ENCODE measurements at places on chromosomes 6 and 20.

- no peak for DNase-seq
These were observed 118.0 kb upstream of the MAN1A1 start for GRCh38 chr6:119467488-119468081.

GRCh38 chr6:166927935-166928643, 28.3 kb downstream of the RNASET2 start:
- no peak for DNase-seq

DNA sequence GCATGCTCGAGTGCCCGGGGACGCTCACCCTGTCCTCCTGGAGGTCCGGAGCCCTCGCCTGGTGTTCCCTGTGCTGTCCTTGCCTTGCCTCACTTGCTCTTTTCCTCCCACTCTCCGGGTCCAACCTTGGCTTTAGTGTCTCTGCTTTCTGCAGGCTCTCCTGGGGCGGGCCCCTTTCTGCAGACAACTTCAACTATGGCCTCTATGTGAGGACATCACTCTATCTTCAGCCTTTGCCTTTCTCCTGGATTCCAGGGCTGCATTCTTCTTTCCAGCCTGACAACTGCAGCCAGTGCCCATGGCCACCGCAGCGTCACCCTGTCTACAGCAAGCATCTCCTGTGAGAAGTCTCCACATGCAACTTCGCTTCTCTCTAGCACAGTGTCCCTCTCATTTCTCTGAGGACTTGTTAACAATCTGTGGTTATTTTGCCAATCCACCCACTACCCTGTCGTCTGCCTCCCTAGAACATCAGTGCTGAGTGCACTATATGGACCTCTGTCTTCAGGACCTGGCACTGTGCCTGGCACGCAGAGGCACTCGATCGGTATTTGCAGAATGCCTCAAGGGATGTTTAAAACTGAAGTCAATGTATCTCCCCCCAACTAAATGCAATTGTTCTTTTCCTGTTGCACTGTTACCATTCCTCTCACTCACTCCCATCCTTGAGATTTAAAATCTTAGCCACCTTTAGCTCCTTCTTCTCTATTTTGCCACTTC, 35.9 kb downstream of the FOXC1 start:
- no peak for DNase-seq

DNA sequence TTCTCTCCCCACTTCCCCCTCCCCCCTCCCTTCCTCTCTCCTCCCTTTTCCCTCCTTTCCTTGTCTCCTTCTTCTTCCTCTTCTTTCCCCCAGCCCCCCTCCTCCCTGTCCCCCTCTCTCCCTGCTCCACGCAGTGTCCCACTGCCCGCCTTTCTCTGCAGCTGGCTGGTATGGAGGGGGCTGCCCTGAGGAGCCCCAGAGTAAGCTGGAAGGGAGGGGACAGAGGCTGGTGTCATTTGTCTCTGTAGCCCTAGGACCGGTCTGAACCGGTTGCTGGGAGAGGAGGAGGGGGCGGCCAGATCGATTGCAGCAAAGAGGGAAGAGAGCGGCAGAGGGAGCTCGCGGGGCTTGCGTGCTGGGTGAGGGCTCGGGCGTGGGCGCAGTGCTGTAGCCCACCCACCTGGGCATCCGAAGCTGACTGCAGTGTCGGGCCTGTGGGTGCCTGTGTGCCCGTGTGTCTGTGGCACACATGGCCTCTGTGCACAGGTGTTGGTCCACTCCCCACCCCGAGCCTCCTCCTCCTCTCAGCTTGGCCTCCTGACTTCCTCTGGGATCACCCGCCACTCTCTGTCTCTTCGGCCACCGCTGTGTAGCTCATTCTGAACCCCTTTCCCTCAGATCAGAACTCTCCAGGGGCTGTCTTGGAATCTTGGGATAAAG, 50.6 kb downstream of the SRC start:
- DNase-seq: no peak

- DNase-seq: peak; percentile 15
These were observed 556 bp upstream of the MROH8 start for GRCh38 chr20:37179683-37180524.

- peak; percentile 4 for DNase-seq
These were observed at the start of gene STXBP5 for GRCh38 chr6:147204060-147204785. TSS of gene STXBP5 (plus strand) at chr6:147204417. CDS start at chr6:147204533, 116 bp downstream.

- DNase-seq: no peak
These were observed 55.2 kb upstream of the TAGAP start for GRCh38 chr6:159099961-159100360.

GRCh38 chr20:63574829-63575743, 1.0 kb upstream of the HELZ2 start:
- DNase-seq: no peak

GRCh38 chr6:72824833-72825232, 203.0 kb downstream of the KCNQ5 start:
- no peak for DNase-seq

DNA sequence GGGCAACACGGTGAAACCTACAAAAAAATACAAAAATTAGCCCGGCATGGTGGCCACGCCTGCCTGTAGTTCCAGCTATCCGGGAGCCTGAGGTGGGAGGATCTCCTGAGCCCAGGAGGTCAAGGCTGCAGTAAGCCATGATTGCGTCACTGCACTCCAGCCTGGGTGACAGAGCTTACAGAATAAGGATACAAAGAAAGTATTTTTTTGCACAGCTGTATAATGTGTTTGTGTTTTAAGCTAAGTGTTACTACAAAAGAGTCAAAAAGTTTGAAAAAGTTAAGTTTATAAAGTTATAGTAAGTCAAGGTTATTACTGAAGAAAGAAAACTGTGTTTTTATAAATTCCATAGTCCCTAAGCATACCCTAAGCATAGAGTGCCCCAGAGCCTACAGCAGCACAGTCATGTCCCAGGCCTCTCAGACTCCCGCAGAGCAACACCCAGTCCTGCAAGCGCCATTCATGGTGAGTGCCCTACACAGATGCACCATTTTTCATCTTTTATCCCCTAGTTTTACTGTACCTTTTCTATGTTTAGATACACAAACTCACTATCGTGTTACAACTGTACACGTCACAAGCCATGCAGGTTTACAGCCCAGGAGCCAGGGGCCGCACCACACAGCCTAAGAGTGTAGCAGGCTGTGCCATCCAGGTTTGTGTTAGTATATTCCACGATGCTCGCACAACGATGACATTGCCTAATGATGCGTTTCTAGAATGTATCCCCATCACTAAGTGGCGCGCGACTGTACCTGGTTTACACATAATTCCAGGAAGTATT, 22.4 kb downstream of the TAF4 start:
- DNase-seq: no peak

DNA sequence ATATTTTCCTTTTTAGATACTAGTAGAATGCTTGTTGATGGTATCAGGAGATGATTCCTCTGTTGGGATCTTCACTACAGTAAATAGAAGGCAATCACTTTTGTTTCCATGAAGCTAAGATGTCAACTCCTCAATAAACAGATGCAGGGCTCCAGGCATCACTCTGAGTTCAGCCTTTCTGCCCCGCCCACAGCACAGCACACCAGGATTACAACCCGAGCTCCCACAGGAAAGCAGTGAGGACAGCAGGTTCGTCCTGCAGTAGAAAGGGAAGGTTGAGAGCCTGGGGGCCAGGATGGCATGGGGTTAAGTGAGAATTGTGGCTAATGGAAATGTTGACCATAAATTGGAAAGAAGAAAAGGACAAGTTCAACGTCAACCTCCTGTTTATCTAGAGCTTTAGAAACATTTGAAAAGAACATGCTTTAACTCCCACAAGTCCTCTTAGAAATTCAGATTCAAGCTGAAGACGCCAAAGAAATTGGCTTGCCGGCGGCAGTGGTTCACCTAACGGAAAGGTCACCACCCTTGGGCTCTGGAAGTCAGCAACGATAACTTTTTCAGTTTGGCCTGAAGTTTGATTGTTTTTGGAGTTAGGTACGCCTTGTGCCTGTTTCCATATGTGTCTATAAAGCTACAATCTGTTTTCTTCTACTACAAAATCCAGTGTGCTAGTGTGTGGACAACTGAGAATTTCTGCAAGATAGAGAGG, 144.4 kb upstream of the PDE10A start:
- no peak for DNase-seq

DNA sequence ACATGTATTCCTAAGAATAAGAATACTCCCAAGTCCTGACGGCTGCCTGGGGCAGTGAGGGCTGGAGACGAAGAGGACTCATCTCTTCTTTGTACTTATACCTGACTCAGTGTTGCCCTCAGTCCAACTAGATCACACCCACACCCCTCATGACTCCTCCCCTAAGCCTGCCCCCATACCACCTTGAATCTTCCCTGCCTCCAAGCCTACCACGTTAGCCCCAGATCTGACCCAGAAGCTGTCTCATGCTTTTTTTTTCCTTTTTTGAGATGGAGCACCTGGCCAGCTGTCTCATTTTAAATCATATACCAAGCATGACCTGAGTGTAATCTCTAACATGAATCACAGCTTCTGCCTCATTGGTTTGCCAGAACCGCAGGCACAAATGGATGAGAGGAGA, 45.2 kb downstream of the MUC22 start:
- DNase-seq: no peak

- no peak for DNase-seq
These were observed 192.4 kb downstream of the ZMYND8 start for GRCh38 chr20:47164140-47164539.

DNA sequence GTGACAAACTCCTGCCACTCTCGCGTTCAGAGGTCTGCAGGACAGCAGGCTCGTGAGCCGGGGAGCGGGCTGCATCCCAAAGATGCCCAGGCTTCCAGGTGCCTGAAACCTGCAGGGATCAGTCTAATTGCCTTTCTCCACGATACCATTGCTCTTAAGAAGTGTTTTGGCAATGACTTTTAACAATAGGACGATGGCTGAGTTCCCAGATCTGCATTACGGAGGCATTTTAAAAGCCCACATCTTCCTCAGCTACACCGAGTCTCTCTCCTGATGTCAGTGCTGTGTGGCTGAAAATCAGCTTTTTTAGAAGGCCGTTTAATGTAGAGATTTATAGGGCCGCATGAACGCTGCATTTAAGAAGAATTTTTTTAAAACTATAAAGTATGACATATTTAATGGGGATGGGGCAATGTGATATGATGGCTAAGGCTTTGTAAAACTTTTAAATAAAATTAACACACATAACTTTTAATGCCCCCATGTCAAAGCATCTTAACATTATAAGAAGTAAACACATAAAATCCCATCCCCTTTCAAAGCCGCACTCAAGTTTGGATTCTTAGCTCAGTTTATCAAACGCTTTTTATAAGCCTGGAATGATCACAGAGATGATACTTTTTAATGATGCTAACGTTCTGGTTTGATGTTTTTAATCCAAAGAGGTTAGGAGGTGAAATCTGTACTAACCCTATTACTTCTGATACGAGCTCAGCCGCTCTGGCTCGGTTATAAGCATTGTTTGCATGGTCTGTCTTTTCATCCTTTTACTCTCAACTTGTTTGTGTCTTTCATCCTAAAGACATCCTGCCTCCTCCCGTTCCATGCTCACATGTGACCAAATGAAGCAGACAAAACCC, 386.0 kb downstream of the SMOC2 start:
- DNase-seq: no peak

GRCh38 chr20:49843770-49844380, 31.2 kb downstream of the SLC9A8 start:
- DNase-seq: no peak

DNA sequence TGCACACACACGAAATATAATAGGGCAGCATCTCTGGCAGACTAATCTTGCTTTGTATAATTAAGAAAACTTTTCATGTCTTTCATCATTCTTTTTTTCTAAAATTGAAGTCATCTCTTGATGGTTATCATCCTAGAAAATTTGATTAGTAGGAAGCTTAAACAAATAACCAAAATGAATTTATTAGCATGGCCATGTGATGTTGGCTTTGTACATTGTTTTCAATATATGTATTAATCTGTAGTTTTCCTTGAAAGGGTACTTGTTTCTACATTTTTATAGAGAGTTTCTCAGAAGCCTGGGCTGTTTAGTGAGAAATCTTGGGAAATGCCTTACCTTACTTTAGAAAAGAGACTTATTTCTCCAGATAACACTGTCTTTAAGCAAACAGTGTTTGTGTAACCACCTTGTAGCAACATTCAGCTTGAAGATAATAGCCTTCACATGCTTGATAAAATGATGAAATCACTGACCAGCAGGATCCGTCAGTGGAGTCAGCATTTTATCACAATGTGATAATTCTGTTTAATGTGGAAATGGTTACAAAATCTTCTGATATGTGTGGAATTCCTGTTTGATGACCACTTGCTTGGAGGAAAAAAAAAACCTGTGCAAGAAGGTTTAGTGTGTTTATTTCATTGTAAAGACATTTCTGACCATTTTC, 147.8 kb downstream of the MACROD2 start:
- DNase-seq: no peak

DNA sequence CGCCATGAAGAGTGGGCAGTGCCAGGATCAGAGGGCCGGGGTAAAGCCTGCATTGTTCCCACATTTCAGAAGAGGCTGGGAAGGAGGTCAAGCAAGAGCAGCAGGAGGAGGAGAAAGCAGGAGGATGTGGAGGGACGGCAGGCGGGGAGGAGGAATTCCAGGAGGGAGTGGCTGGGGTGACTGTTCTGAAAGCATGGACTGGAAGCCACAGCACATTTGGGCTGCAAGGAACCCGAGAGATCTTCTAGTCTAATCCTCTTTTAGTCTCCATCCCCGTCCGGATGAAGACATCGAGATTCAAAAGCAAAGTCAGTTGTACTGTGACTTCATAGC, 76.9 kb downstream of the FAM50B start:
- DNase-seq: no peak

DNA sequence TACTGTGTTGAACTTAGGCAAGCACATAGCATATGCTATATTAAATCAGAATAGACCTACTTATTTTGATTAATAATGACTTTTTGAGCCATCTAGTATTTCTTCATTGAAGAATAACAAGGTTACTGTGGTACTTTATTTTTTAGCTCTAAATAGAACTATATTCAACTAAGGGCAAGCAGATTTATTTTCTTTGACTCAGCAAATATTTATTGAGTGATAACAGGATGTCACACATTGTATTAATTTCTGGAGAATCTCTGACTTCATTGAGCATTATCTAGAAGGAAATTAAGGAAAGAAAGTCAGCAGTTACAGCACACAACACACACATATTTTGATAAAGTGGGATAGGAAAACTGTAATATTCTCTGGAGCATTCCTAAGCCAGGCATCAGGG, 407.4 kb downstream of the CD109 start:
- no peak for DNase-seq

DNA sequence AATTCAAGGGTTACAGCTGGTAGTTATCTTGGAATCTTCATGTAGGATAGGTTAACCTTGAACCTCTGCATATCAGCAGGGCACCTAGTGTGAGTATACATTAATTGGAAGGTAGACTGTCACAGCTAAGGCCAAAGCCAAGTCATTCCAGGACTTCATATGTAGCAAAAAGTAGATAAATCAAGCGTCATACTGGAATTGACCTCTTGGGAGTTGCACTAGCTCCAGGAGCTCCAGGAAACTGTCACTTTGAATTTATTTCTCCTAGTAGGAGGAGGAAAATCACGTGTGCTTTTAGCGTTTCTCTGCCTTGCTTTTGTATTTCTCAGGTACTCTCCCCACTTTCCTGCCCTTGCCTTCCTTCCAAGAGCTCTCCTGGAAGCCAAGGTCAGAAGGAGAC, 30.3 kb downstream of the RIPOR2 start:
- DNase-seq: no peak

All from stimulated activated CD4-positive, alpha-beta T cell treated with anti-CD3 and anti-CD28 coated beads, Interleukin-4, amount 100 ng/mL, for 4 hours (primary cell).